ENCODE measurements at places on chromosomes 11 and 22.

DNA sequence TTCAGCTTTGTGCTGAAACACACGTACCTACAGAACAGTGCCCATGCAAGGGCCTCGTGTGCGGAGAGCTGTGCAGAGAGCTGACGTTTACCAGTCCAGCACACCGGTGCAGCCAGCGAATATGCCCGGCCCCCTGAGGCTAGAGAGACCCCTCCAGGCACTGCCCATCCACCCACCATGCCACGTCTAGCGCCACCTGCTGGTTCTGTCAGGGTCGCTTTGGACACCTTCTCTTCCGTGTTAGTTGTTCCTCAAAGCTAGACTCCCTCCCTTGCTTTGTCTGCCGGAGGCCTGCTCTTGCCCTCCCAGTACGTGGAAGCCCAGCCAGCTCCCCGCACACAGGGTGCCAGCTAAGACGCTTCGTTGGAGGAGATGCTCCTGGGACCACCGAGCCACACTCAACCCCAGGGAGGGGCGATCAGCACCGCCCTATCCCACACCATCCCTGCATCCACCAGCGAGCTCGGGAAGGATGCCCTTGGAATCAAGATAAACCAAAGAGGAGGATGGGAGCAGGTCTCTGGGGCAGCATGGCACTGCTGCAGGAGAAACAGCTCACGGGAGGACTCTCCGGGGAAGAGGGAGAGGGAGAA is 43.4 kb downstream of the CPT1A start:
- no peak for DNase-seq

- DNase-seq = no peak
These were observed 10.2 kb upstream of the WEE1 start for GRCh38 chr11:9563196-9563730.

GRCh38 chr11:94077552-94078293 is 50.9 kb upstream of the PANX1 start:
- no peak for DNase-seq

DNA sequence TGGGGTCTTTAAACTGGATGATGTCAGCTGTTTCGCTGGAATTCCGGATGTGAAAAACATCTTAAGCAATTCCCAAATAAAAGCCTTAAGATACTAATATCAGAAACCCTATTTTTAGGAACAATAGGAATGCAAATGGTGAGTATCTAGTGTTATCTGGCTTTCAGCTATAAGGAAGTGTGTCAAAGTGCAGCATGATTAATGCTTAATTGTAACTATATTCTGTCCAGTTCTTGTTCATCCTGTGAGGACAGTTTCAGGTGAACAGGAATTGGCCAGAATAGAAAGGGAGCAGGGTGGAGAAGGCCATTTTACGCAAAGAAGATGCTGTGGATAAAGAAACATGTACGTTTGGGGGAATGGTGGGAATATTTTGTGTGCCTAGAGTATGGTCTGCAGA is 108.2 kb downstream of the RASSF10 start:
- no peak for DNase-seq

DNA sequence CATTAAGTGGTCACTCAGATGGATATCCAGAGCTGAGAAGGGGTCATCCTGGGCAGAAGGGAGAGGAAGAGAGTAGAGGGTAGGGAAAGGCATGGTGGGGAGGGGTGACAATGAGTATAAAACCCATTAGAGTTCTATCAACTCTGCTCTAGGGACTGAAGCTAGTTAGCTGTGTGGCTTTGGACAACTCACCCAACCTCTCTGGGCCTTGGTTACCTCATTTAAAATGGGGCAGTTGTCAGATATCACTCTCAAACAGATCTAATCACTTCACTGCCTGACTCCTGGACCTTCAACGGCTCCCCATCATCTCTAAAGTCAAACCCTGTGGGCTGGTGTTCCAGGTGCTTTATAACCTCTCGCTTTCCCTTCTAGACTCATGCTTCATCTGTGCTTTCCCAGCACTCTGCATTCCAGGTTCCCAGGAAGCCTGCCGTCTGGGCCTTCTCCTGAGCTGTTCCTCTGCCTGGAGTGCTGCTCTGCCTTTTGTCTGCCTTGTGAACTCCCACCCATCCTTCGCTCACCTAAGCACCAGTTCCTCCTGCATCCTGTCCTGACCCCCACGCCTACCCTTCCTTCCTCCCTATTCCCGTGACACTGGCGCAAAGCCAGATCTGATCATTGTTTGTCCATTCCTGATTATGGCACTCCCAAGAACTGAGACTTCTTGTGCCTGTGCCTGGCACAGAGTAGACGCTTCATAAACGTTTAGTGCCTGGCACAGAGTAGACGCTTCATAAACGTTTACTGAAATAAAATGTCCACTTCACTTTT is 22.3 kb upstream of the KCNJ11 start:
- DNase-seq = no peak

DNA sequence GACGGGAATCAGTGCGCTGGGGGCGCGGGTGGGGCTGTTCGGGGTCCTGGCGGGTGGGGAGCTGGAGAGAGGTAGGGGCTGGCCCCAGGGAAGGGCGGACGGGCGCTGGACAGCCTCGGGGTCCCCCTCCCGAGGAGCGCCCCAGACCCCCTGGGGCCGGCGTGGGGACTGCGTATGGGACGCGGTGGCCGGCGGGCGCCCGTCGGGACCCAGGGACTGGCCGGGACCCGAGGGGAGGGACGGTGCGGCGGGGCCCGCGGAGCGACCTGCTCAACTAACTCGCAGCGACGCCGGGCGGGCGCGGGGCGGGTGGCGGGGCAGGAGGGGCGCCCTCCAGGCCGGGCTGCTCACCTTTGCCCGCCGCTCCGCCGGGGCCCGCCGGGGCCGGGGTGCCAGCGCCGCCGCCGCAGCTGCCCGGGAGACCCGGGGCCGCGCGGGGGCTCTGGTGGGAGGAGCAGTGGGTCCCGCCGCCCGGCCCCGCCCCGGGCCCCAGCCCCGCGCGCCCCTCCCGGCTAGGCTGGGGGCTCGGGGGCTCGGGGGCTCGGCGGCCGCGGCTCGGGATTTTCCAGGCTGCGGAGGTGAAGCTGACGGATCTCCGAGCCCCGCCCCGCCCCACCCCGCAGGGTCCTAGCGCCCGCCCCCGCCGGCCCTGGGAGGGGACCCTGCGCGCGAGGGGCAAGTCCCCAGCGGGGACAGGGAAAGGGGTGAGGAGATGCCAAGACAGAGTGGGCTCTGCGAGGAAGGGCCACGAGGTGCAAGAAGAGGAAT is 12.3 kb downstream of the STARD10 start:
- no peak for DNase-seq

DNA sequence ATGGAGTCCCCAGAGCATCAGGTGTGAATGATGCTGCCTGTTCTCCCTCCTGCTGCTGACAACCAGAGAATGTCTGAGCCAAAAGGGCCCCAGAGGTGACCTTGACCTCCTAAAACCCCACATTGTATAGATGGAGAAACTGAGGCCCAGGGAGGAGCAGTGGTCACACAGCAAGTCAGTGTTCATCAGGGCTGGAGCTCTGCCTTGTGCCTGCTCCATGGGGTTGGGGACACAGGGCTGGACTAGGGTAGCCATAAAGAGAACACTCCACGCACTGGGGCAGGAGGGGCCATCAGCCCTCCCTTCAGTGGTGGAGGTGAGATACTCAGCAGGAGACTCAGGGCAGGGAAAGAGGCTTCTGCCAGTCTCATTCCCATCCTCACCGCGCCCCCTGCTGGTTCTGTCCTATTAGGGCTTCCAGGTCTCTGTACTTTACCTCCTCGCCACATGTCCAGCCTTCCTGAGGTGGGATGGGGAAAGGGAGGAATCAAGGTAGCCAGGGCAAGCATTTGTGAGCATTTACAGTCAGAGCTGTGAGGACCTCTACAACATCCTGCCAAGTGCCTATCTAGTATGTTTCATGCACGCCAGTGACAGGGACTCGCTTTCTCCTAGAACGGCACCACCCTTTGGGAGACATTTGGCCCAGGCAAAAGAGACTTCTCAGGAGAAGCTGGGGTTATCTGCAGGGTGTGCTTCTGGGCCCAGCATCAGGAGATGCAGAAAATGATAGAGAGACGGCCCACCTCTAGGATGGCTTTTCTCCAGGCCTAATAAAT is 43.2 kb downstream of the NEU3 start:
- DNase-seq = peak; percentile 61

- DNase-seq = no peak
These were observed 49.9 kb downstream of the AHNAK start for GRCh38 chr11:62496676-62497075.

Measured in HFFc6 (cell line).